Stimulated activated CD4-positive, alpha-beta T cell treated with anti-CD3 and anti-CD28 coated beads, Interleukin-1b, Interleukin-23, amount 100 ng/mL, for 4 hours (primary cell): ENCODE measurements at places on chromosomes 1 and 21.

- no peak for DNase-seq
Observed at GRCh38 chr21:14678973-14679574, 133.0 kb upstream of the SAMSN1 start.

DNA sequence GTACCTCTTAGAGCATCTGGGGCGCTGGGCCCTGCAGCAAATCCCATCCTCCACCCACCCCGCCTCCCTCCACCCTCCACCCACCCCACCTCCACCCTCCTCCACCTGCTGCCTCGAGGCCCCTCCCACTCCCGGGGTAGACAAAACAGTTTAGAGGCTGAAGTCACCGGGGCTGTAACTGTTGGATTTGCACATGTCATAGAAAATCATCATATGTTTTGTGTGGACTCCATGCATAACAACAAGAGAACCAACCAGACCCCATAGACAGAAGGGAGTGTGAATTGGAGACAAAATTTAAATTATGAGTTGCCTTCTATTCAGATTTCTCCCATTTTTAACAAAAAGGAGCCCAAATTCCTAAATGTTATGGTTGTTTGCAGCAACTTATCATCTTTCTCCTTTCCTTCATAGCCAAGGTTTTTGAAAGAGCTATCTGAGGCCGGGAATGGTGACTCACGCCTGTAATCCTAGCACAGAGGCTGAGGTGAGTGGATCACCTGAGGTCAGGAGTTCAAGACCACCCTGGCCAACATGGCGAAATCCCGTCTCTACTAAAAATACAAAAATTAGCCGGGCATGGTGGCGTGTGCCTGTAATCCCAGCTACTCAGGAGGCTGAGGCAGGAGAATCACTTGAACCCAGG lies 28.2 kb upstream of the LGALS8 start:
- DNase-seq = no peak

- DNase-seq = no peak
Observed at GRCh38 chr1:145846201-145846612, 777 bp downstream of the NUDT17 start.

GRCh38 chr1:10495952-10496351 lies 21.2 kb downstream of the PEX14 start:
- no peak for DNase-seq

DNA sequence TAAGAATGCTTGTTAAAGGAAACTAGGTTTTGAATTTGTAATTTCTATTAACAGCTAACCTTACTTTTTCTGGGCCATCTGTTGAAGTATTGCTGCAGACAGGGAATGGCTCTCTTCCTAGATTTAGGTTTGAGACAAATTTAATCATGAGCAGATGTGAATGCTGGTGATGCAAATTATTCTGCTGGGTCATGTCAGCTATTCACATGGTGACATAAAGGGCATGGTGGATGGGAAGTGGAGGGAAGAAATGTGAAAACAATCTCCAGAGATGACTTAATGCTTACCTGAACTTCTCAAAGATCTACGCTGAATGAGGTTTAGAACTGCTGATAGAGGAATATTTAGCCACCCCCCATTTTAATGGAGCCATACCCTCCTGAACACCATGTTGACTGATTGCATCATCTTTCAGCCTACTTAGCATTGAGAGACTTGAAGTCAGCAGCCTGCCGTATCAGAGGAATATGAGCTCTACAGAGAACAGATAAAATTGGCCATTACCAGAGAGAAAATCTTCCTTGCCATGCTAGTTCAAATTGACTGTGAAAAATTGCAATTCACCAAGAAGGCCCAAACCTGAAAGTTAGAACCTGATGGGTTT lies 138.8 kb downstream of the HHAT start:
- no peak for DNase-seq

- no peak for DNase-seq
Observed at GRCh38 chr1:229309684-229310083, 33.2 kb downstream of the CCSAP start.

GRCh38 chr21:40832316-40832715 lies 14.6 kb downstream of the DSCAM start:
- DNase-seq = no peak

- DNase-seq = no peak
Observed at GRCh38 chr1:212074313-212074712, 38.8 kb downstream of the DTL start.

DNA sequence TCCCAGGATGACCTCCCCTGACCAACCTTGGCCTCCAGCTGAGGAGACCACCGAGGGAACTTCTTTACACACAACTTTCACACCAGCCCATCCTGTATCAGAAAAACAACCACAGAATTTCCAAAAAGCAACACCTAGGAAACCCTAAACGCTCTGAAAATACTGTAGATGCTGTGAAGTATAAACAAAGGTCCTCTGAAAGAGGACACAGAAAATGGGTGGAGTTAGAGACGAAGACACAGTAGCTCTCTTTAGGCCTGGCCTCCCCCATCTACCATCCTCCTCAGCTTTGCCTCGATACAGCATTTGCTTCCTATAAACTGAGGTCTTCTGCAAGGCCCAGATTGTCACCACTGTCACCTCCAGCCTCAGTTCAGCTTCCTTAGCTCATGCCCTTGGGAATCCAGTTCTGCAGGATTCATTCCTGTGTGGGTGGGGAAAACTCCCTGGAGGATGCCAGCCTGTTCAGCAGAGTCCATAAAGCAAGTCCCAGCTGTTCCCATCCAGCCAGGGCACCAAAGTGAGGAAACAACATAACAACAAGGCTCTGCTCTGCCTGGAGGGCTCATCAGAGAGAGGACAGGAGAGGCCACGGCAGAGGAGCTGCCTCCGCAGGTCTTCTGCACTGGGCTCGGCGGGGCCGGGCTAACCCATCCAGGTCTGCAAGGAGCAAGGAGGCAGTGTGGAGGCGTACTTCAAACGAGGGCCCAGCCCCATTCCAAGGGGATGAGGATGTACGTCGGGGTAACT lies 15.0 kb downstream of the PIK3C2B start:
- DNase-seq = no peak

DNA sequence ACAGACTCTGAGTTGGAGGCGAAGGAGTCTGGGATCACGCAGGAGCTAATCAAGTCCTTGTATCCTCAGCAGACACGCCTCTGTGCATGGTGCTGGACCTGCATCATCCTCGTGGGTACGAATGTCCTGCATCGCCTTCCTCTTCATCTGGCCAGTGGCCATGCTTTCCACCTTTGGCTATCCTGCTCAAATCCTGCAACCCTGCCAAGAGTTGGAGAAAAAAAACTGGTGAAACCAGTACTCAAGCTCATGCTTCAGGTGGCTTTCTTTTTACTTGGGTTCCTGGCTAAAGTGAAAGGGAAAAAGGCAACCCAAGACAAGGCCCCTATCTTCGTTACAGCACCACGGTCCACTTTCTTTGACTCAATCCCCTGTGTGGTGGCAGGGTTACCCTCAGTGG lies 8.9 kb downstream of the SETSIP start:
- DNase-seq = no peak

- DNase-seq = no peak
Observed at GRCh38 chr1:212475151-212475550, 42.4 kb downstream of the NENF start.
